Cardiac muscle cell (in vitro differentiated cells and primary cell): ENCODE measurements at places on chromosomes 2 and 18. TPM values are rescaled to one million over a fixed set of nuclear protein-coding genes. Genes with fewer than 3 reads are reported as not detected.

Gene LYPD6B
- 1.6 and 3.9 TPM in 2 replicates for total RNA-seq

Gene HAAO
- total RNA-seq: 0.30 and 0.39 TPM in 2 replicates

Gene KIF1A
- 8.0 and 14.1 TPM in 2 replicates for total RNA-seq

Gene L3MBTL4
- total RNA-seq: 5.8 and 7.7 TPM in 2 replicates

Gene BARD1
- 18.0 and 18.8 TPM in 2 replicates for total RNA-seq

Gene PXDN
- 110 and 129 TPM in 2 replicates for total RNA-seq

Gene GLI2
- total RNA-seq: 9.5 and 13.8 TPM in 2 replicates

Gene DCC
- total RNA-seq: 0.14 and 0.27 TPM in 2 replicates
